H1 (cell line): ENCODE measurements at places on chromosomes 12 and 14.

DNA sequence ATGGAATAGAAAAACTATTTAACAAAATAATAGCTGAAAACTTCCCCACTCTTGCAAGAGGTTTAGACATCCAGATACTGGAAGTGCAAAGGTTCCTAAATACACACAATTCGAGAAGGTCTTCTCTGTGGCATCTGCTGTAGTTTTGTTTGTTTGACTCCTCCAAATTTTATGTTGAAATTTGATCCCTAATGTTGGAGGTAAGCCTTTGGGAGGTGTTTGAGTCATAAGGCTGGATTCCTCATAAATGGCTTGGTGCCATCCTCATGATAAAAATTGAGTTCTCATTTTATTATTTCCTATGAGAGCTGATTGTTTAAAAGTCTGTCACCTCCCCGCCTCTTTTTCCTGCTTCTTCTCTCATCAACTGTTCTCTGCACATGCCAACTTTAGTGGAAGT, 182.7 kb downstream of the MYRFL start:
- no peak for DNase-seq

- no peak for DNase-seq
Observed at GRCh38 chr14:89268514-89268913, 148.5 kb downstream of the FOXN3 start.

GRCh38 chr14:30210630-30211029, 283.0 kb upstream of the PRKD1 start:
- no peak for DNase-seq

DNA sequence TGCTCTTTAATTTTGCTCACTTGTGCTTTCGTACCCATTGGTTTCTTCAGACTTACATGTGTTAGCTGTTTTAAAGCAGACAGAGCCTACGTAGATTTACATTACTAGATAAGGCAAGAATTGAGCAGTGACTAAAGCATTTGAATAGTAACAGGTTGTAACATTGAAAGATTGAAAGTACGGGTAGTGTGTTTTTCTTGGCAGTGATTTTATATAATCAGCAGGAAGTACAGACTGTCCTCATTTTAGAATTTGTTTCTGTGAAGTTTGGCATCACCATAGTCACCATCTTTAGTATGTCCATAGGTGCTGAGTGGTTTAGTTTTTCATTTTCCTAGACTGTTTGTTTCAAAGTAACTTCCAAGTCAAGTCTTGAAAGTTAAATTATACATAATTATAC, 14.0 kb downstream of the RTRAF start:
- no peak for DNase-seq

GRCh38 chr12:26011099-26011498, 52.6 kb downstream of the RASSF8 start:
- DNase-seq, result no peak

DNA sequence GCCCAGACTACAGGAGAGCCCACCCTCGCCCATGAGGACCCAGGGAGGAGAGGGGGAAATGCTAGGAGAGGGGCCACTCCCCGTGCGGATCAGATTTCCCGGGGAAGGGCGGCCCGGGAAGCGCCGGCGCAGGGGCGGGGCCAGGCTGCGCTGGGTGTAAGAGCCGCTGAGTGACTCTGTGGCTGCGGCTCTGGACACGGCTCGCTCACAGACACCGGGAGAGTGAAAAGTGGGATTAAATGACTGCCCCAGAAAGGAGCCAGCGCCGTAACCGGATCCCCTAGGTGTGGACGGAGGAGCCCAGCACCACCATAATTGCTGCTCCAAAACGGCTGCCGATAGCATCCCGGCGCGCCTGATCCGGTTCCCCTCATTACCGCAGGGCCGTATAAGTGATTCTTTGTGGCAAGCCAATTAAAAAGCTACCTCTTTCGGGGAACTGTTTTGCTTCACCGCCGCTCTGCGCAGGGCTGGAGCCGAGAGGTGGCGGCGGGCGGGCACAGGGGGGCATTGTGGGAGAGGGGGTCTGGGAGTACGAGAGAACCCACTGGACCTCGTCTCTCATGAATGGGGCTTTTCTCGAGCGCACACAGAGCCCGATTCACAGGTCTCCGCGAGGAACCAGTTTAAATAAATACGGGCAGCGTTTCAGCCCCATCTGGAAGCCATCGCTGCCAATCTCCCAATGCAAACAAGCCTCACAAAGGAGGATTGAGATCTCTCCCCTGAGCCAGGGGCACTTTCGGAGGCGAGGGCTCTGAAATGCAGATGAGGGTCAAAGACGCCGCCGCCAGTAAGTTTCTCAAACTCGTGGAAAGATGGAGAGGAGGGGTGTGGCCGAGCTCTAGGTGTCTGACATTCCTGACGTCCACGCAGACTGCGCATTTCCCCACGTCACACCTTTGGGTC, 2.5 kb downstream of the COL2A1 start:
- peak; percentile 81 for DNase-seq
